ENCODE measurements at places on chromosomes 2 and 18. TPM values are rescaled to one million over a fixed set of nuclear protein-coding genes. Genes with fewer than 3 reads are reported as not detected.

- DNase-seq: peak; percentile 26
These were observed 108.1 kb downstream of the CTIF start for GRCh38 chr18:48646976-48647375.

- no peak for DNase-seq
These were observed 10.8 kb downstream of the DLGAP1 start for GRCh38 chr18:4444306-4444705.

- no peak for DNase-seq
These were observed 29.1 kb downstream of the FAM178B start for GRCh38 chr2:96957244-96957643.

Gene CNDP1
- total RNA-seq: 0.75 TPM

GRCh38 chr2:70461414-70461813 is 92.2 kb downstream of the TGFA start:
- no peak for DNase-seq

DNA sequence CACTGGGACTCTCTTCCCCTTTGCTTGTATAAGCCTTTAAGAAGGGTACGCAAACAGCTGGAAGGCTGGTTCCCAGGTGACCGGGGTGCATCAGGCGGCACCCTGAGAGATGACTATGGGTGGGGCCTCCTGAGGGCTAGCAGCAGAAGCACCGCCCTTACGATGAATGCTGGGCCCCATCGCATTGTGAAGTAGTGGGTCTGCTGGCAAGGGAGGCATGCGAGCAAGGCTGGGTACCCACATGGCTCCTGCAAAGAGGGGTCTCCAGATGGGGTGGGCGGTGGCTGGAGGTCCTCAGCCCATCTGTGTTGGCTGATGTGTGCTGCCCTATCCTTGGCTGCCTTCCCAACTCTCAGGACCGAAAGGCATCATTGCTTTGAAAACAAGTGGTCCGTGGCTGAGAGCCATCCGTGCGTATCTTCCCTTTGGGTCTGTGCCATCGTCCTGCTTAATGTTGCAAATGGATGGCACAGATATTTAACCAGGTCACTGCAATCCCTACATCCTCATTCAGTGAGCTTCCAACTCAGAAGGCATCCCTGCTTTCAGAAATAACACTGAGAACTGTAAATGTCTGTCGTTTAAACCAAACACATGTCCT is 83.5 kb upstream of the GPC1 start:
- no peak for DNase-seq

DNA sequence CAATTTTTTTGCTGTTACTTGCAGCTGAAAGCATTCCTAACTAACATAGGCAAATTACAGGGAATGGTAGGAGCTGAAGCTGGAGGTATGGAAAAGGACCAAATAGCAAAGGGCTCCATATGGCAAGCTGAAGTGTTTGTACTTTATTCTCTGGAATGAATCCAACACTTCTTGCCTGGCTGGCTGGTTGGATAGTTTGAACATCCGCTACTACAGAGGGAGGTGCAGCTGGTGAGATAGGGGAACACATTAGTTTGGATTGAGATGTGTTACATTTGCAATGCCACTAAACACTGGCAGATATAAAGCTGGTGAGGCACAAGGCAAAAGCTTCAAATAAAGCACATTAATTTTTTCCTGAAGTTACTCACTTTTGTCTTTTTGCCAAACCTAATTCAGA is 291.5 kb downstream of the SP3 start:
- DNase-seq: no peak

DNA sequence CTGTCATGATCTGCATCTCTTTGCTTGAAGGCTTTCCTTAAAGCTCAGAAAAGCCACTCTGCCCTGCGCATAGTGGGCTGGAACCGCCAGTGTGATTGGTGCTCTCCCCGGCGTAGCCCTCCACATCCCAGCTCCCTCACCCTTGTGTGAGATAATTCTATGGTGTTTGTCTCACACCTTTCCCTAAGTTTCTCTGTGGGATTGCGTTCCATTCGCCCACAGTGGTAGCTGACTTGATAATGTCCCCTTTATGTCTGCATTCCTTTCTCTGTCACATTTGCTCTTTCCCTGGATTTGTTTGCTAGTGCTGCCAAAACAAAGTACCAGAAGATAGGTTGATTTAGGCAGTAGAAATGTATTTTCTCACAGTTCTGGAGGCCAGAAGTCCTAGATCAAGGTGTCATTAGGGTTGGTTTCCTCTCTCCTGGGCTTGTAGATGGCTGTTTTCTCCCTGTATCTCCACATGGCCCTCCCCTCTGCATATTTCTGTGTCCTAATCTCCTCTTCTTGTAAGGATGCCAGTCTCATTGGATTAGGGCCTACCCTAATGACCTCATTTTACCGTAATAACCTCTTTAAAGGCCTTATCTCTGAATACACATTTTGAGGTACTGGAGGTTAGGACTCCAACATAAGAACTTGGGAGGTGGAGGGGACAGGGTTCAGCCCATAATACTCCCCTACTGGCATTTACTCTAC is 7.4 kb upstream of the TMEM87B start:
- no peak for DNase-seq

Gene DYNAP
- total RNA-seq: not detected

GRCh38 chr2:240834377-240834975 is 14.5 kb upstream of the KIF1A start:
- DNase-seq: no peak

Gene C2orf66
- 0.18 TPM for total RNA-seq

GRCh38 chr2:36060133-36060532 is 295.4 kb upstream of the CRIM1 start:
- no peak for DNase-seq

- no peak for DNase-seq
These were observed 22.0 kb downstream of the KATNAL2 start for GRCh38 chr18:46939337-46939963.

DNA sequence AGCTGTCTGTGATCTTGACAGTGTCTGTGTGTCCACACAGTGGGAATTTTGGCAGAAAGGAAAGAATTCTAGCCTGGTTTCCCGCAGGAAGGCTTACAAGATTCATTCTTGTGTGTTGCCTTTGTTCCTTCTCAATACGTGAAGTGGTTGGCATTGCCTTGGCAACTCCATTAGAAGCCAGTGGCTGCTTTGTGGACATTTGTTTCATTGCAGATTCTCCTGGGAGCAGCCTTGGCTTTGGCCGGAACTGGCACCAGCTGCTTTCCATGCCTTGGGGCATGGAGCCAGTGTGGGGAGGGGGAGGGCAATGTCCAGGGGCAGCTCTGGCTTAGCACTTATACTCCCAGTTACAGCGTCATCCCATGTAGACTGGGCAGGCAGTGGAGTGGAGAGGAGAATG is 39.4 kb downstream of the KIF5C start:
- DNase-seq: no peak

- no peak for DNase-seq
These were observed 45.9 kb downstream of the RPIA start for GRCh38 chr2:88737385-88737784.

Gene BIN1
- 46.2 TPM for total RNA-seq

DNA sequence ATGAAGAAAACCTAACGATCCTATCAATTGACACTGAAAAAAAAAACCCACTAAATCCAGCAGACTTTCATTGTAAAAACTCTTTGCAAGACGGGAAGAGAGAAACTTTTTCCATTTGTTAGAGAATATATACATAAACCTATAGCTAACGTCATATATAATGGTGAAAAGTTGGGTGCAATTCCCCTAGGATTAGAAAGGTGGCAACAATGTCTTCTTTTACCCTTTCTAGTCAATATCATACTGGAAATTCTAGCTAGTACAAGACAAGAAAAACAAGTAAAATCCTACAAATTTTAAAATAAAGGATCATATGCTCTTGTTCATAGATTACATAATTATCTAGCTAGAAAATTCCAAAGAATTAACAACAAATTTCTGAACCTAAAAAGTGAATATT is 1596.5 kb upstream of the LRRTM1 start:
- no peak for DNase-seq

DNA sequence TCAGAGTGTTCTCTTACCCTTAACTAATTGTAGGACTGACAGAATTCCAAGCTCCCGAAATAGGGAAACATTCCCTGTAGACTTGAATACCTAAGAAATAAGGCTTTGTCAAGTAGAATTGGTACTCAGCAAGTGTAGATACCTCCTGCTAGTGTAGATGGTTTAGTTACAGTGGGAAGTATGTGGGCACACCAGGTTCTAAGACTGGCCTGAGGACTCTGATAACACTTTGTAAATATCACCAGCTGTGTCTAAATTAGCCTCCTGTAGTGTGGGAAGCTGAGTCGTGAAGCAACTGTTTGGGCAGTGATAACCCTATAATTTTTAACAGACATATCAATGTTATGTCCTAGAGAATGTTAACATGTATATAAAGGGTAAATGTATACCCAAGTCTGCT is 304.5 kb downstream of the SLC8A1 start:
- no peak for DNase-seq

- no peak for DNase-seq
These were observed 28.8 kb downstream of the MAIP1 start for GRCh38 chr2:199984159-199984558.

DNA sequence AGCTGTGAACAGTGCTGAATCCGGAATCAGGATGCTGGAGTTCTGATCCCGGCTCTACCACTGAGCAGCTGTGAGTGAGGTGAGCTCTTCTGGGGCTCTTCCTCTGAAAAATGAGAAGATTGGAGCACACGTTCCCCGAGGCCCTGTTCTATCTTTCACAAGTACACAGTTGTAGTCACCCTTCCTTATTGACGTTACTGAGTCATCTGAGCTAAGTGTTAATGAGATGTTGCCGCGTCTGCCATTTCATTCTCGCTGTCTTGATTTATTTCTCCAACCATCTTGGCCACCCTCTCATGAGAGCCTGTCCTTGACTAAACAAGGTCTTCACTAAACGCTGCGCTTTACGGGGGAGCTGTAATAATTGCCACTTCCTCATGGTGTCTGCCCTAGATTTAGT is 31.9 kb upstream of the EFR3B start:
- no peak for DNase-seq

- DNase-seq: no peak
These were observed 27.2 kb downstream of the ATP8B1 start for GRCh38 chr18:57775937-57776336.

DNA sequence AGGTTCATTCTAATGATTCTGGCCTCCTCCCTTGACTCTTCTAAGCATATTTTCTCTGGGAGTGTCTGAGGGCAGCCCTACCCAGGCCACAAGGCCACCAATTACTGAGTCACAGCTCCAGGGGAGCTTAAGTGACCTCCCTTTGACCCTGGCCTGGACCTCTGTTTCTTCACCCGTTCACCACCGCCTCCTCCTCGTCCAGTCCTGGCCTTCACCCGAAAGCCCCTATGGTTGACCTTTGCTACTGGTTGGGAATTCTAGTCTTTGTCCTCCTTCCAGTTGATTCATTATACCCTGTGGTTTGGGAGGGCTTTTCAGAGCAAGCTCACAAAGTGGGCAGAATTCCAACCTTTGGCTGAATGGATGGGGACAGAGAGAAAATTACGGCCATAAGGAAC is 72.6 kb downstream of the NRP2 start:
- DNase-seq: no peak

DNA sequence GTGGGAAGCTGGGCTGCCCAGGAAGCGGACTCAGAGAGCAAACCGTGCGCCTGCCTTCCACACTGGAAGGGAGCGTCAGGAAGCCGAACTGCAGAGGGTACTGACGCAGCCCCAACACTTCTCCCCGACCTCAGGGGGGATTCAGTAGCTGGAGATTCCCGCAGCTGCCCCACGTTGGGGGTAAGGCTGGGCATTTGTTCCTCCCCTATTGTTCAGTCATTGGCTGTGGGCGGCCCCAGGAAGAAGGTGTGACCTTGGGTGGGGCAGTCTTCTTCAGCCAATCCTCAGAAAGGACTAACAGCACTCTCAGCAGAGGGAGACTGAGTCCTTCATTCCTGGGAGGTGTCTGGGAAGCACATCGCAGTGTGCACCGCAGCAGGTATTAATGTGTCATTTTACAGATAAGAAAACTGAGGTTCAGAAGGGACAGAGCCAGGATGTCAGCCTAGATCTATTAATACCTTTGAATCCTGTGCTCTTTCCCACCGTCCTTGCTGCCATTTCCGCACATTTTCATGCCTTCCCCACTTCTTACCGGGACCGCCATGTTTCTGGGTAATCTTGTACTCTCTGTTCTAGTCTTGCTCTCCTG is 12.1 kb upstream of the C18orf32 start:
- DNase-seq: no peak

Gene TCF7L1
- 48.3 TPM for total RNA-seq

Gene NYAP2
- not detected for total RNA-seq

GRCh38 chr2:140791802-140792201 is 1339.0 kb downstream of the LRP1B start:
- DNase-seq: no peak

Gene KRCC1
- 20.7 TPM for total RNA-seq

GRCh38 chr2:218822622-218823021 is 9.0 kb downstream of the PRKAG3 start:
- no peak for DNase-seq
